ENCODE measurements at places on chromosomes 2 and 18.

DNA sequence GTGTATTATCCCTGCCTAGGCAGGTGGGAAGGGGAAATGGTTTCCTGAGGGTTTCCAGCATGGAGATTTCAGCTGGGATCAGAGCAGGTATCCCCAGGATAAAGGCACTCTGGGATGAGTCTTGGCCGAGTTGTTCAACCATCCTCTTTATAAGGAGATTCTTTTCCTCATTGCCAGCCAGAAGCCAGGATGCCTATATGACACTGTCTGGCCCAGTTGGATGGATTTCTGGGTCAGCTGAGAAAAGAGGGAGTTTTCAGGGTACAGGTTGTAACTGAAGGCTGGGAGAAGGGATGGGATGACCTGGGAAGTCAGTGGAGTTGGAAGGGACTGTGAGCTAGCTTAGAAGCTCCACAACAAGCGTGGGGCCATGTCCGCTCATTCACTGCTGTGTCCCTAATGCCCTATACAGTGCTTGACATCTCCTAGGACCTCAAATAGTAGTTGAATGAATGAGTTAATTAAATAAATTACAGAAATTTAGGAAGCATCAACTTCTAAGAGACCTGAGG lies 8.3 kb downstream of the RHOB start:
- no peak for DNase-seq

DNA sequence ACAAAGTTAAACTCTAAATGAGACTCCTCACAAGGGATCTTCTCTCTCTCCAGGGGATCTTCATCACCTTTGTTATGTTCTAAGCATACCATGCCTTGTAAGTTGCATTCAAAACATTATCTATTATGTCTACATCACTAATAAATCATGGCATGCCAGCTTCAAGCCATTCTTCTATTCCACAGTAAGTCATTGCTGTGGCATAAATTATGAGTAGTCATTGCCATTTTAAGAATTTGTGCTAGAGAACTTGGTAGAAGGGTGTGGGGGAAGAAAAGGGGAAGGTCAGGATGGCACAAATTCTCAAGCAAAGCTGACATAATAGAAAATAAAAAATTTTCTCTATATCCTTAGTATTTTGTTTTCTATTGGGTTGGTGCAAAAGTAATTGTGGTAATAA lies 33.5 kb downstream of the BARD1 start:
- DNase-seq, result no peak

DNA sequence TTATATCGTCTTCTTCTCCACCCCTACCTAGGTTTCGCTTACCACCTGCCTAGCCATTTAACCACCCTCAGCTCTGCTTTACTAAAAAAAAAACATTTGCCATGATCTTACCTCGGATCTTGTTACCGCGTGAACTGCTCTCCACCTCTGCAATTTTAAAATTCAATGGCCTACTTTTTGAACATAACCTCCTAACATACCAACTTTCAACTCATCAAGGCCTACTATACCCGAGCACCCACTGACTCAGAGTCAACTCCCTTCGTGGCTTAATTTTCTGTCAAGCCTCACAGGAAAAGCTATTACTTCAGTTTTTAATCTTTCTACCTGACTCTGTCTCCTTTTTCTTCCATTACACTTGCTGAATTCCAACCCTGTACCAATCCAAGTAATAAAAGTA lies 55.7 kb downstream of the ATAD2B start:
- no peak for DNase-seq

DNA sequence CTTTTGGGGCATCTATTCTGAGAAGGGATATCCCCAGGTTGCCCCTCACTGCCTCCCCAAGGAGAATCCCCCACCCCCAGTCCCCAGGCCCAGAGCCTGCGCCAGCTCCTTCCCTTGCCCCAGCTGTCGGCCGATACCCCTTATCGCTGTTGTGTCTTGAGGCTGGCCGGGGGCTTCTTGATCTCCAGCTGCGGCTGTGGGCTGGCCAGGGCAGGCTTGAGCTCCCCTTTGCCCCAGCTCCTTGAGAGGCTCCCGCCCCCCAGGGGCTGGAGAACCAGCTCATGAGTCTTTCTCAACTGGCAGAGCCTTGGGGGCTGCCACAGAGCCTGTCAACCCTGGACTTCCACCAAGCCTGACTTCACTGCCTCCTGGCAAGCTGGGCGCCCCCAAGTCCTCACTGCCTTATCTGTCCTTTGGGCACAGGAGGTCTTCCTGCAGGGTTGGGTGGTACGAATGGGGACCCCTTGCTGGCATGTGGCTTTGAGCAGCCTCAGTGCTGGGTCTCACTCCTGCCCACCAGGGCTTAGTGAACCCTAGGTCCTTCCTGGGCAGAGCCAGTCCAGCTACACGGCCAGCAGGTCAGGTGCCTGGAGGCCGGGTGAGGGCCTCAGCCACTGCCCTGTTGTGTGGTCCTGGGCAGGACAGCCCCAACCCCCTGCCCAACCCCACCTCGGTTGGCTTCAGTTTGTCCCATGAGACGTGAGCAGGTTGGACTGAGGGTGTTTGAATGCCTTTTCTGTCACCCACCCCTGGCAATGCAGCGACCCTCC lies 29.5 kb downstream of the INHBB start:
- DNase-seq, result no peak

GRCh38 chr2:181140414-181140813 lies 160.0 kb downstream of the UBE2E3 start:
- DNase-seq, result no peak
